Airway epithelial cell (primary cell): ENCODE measurements at places on chromosomes 4 and X. TPM values are rescaled to one million over a fixed set of nuclear protein-coding genes. Genes with fewer than 3 reads are reported as not detected.

ANTXR2 gene
- 11.8 and 14.2 TPM in 2 replicates for total RNA-seq

TSPAN7 gene
- total RNA-seq = 2.1 and 3.4 TPM in 2 replicates

GAGE12H gene
- total RNA-seq = not detected in 2 replicates

INTU gene
- total RNA-seq = 2.1 and 4.9 TPM in 2 replicates
